ENCODE measurements at places on chromosomes 16 and 17.

DNA sequence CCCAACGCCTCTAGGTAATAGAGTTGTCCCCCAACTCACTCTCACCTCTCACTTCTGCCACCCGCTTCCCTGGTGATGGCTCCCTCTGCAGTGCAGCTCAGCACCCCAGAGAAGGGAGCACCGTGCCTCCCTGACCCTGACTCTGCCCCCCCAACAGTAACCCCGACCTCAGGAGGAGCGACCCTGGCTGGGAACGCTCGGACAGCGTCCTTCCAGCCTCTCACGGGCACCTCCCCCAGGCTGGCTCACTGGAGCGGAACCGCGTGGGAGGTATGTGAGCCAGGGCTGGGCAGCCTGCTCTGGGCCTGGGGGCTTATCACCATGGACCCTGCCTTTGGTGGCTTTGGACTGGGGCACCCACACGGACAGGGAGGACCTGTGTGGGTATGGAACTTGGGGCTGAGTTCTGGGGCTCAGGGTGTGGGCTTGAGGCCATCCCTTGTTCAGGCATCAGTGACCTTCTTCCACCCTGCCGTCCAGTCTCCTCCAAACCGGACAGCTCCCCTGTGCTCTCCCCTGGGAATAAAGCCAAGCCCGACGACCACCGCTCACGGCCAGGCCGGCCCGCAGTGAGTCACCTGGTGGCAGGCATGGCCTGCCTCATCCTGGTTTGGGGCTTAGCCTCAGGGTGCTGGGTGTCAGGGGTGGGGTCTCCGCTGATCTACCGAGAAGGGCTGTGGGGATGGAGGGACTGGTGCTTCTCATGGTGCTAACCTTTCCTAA is 6.7 kb upstream of the C17orf107 start:
- no peak for DNase-seq

GRCh38 chr16:56401482-56401881 is 23.9 kb downstream of the AMFR start:
- no peak for DNase-seq

- DNase-seq: peak; percentile 37
These were observed 96.6 kb downstream of the NXN start for GRCh38 chr17:882827-883585.

GRCh38 chr16:84764970-84765369 is 54.8 kb upstream of the CRISPLD2 start:
- DNase-seq: no peak

DNA sequence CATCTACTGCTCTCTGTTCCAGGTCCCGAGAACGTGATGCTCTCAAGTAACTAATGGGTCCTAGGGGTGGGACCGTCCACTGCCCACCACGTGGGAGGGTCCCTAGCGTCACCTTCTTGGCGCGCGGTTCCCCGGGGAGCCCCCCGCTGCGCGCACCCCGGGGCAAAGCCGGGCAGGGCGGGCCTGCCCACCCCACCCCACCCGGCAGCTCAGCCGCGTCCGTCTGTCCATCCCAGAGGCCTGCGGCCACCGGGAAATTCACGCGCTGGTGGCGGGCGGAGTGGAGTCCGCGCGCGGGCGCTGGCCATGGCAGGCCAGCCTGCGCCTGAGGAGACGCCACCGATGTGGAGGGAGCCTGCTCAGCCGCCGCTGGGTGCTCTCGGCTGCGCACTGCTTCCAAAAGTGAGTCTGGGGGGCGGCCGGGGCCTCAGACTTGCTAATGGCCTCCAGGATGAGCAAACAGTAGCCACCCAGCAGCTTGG is 494 bp downstream of the PRSS41 start:
- no peak for DNase-seq

DNA sequence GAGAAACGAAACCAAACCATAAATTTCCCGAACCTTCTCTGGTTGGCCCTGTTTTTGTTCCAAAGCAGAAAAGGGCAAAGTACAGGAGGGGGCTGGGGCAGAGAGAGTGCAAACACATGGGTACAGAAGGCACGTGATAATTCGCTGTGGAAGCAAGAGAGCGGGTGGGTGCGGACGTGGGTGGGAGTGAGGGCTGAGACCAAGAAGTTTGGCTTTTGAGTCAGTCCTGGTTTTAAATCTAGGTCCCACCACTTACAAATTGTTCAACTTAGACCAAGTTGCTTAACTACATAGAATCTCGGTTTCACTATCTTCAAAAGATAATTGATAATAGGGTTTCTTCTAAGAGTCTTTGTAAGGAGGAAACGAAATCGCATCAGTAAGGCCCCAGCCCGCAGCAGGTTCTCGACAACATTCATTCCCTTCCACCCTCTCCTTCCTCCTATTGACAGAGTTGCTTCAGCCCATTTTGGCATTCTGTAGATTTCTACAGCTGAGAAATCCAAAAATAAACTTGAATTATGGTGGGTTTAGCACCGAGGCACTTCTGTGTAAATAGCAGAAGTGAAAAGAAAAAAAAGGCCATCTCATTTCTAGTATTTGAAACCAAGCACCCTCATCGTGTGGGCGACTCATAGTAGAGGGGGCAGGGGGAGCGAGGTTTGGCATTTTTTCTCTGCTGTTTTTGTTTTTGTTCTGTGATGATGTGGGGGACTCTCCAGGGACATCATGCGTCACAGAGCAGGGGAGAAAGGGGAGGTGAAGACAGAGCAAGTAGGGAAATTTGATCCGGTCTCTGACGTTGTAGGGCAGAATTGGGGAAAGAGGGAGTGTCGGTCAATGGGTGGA is 33.6 kb upstream of the CCR7 start:
- no peak for DNase-seq

DNA sequence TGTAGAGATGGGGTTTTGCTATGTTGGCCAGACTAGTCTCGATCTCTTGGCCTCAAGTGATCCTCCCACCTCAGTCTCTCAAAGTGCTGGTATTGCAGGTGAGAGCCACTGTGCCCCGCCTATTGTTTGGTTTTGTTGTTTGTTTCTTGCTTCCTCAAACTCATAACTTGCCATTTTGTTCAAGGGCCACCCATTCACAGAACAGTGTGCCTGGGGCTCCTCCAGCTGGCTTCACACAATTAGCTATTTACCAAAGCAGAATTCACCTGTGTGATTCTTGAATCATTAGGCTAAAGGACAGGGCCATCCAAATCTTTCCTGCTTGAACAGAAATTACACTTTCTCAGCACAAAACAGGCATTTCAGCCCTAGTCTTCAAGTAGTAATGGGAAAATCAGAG is 7.2 kb downstream of the ABHD15 start:
- DNase-seq: no peak

DNA sequence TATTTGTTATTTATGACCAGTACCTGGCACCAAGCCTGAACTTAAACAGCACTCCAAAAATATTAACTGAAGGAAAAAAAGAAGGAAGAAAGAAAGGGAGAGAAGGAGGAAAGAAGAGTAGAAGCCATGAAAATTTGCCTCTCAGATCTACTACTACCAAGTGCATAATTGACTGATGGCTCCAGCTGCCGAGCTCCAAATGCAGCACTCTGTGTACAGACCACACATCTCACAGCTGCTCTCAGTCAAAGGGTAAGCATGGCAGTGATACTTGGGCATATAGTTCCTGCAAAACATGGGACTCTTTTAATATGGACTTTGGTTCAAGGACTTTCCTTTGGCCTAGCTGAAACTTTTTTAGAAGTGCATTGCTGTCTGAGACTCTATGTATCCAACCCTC is 44.0 kb upstream of the NOG start:
- DNase-seq: no peak

DNA sequence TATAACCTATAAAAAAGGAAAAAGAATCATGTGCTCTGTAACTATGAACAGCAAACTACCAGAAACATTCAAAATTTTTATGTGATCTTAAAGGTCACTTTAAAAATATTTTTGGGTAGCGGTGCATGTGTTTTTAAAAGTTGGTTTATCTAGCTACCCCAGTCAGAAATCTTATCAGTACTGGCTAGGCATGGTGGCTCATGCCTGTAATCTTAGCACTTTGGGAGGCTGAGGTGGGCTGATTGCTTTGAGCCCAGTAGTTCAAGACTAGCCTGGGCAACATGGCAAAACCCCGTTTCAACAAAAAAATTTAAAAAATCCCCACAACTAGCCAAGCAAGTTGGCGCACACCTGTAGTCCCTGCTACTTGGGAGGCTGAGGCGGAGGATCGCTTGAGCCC is 3.7 kb downstream of the CAPNS2 start:
- DNase-seq: no peak

DNA sequence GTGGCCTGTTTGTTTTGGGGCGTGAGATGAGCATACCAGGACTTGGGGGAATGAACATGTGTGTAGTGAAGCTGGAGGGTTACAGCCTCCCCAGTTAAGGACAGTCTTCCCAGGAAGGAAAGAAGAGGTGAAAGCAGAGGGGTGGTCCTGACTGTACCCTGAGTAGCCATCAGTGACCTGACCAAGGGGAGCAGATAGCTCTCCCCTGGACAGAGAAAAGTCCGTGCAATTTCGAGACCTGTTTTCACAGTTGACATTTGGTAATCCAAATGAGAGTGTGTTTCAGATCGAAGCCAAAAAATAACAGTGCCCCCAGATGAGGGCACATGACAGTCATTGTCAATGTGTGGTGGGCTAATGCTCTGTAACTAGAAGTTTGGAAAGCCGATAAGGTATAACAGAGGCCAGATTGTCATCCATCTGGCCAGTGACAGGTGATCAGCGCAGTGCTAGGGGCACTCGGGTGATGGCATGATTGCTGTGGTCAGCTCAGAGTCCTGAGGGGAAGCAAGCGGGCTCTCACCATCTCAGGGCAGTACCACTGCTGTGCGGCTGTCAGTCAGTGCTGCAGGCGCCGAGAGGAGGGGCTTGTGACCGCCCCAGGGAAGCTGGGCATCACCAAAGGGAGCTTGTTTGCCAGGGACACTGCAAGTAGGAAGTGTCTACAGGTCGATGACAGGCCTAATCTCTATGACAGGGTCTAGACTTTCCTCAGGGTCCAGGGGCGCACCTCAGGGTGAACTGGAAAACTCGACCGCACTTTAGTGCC is 1.1 kb upstream of the NME2 start:
- no peak for DNase-seq

- DNase-seq: peak; percentile 66
These were observed 2.8 kb downstream of the KDM6B start for GRCh38 chr17:7836596-7837407.

- DNase-seq: no peak
These were observed 277.5 kb upstream of the DYNLRB2 start for GRCh38 chr16:80263181-80263823.

GRCh38 chr16:35239561-35239960 is 1780.1 kb downstream of the TP53TG3F start:
- DNase-seq: no peak

GRCh38 chr17:66725956-66726355 is 109.0 kb upstream of the CACNG5 start:
- no peak for DNase-seq

- no peak for DNase-seq
These were observed 36.9 kb downstream of the LGALS9 start for GRCh38 chr17:27667656-27668487.

- no peak for DNase-seq
These were observed 6.4 kb upstream of the CMTM3 start for GRCh38 chr16:66598111-66598510.

DNA sequence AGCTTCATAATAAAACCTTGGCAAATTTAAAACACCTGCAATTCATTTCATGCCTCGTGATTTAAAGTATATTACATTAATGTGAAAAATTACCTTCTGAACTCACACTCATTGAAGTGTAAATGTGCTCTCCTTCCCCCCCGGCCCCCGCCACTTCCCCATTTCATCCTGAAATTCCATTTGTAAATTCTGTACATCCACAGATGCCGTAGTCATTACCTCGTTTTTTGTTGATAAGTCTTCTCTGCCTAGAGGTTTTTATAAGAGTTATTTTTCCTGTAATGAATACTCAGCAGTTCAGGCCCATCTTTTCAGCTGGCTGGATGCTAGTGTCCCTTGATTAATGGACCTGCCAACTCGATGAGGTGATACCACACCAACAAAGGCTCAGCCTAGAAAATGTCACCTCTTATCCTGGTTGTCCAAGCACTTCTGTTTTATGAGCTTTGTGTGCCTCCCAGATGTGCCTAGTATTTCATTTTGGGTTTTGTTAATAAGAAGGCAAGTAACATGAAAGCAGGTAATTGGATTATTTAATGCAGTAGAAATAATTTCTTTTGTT is 64.8 kb upstream of the KIFC3 start:
- no peak for DNase-seq

DNA sequence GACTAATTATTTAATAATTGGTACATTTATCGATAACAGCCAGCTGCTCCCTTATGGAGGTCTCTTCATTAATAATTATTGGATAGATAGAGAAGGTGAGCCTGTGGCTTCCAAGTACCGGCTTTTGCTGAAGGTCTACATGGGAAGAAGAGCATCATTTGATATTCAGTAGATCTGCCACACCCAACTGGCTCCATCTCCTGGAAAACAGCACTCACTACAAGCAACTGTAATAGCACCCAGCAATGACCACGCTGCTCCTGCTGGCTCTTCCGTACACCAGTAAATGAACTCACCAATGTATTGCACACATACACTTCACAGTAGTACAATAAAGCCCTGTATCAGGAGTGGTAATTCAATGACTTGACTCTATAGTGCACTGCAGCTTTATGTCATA is 19.5 kb downstream of the MARVELD3 start:
- peak; percentile 42 for DNase-seq

- DNase-seq: peak; percentile 72
These were observed at the start of gene SECTM1 for GRCh38 chr17:82333279-82334171. Gene SECTM1, minus strand, starts transcription at chr17:82333766. Its CDS starts 6,526 bp downstream, at chr17:82327240.

- DNase-seq: no peak
These were observed 121.9 kb upstream of the TNRC6C start for GRCh38 chr17:77836557-77837041.

DNA sequence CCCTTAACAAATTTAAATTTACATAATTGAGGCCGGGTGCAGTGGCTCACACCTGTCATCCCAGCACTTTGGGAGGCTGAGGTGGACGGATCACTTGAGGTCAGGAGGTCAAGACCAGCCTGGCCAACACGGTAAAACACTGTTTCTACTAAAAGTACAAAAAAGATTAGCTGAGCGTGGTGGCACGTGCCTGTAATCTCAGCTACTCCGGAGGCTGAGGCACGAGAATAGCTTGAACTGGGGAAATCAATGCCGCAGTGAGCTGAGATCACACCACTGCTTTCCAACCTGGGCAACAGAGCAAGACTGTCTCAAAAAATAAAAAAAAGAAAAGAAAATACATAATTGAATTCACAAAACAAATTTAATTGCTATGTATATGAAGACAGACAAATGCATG is 56.3 kb upstream of the KIFC3 start:
- no peak for DNase-seq

DNA sequence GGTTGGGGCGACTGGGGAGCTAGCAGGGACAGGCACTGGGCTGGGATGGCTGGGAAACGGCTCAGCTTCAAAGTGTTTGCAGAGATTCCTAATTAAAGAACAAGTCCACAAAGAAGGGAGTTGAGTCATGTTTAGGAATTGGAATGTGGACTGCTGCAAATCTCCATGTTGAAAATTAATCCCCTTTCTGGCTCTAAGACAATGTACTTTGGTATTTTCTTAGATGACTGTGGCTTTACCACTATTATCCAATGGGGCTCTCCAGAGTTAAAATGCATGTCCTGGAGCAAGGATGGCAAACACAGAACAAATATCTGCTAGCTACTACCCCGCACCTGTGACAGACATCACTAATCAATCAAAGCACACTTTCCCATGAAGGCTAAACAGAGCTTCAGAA is 22.2 kb upstream of the WSCD1 start:
- peak; percentile 55 for DNase-seq

- no peak for DNase-seq
These were observed 21.0 kb upstream of the FZD2 start for GRCh38 chr17:44536090-44536953.

- peak; percentile 36 for DNase-seq
These were observed 2.2 kb upstream of the AOC2 start for GRCh38 chr17:42841975-42842685.
